ENCODE measurements at places on chromosomes 16 and 17.

DNA sequence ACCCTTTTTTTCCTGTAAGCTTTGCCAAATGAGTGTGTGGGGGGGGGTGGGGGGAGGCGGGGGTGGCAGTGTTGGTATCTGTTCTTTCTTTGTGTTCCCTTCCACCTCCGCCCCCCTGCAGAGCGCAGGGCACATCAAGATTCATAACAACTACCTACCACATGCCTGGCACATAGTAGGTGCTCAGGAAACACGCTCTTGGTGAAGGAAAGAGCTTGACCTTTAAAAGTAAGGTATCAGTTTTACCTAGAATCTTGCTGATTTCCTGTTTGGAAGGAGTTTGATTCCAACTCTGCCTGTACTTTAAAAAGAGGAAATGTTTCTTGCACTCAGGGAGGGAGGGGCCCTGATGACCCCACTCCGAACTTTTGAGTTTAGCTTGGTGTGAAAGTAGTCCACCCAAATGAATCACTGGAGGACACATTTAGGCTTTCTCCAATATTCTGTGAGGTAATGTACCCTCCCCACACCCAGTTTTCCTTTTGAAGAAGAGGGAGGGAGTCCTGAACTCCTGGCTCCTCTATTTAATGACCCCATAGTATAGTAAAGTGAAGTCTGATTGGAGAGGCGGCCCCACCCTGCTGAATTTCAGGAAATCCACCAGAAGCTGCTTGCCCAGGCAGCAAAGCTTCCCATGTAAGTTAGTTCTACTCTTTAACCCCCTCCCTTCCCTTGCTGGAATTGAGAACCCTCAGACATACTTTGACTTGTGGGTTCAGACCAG lies 560 bp upstream of the FAM20A start:
- DNase-seq, result no peak

DNA sequence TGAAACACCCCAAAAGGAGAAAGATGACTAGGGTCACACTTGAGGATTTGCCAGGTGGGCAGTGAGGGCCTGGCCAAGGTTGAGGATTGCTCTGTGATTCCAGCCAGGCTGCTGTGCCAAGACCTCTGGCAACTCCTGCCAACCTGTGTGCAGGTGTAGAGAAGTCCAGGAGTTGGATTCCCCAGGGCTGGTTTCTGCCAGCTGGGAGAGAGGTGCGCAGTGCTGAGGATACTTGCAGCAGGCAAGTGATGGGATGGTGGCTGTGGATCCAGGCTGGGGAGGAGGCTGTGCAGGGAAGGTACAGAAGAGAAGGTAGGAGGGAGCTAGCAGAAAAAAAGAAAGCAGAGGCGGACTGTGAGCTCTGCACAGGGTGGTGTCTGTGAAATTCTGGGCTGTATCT lies 6.6 kb downstream of the RIPOR1 start:
- peak; percentile 74 for DNase-seq

GRCh38 chr16:14140923-14141322 lies 69.8 kb downstream of the MRTFB start:
- no peak for DNase-seq

DNA sequence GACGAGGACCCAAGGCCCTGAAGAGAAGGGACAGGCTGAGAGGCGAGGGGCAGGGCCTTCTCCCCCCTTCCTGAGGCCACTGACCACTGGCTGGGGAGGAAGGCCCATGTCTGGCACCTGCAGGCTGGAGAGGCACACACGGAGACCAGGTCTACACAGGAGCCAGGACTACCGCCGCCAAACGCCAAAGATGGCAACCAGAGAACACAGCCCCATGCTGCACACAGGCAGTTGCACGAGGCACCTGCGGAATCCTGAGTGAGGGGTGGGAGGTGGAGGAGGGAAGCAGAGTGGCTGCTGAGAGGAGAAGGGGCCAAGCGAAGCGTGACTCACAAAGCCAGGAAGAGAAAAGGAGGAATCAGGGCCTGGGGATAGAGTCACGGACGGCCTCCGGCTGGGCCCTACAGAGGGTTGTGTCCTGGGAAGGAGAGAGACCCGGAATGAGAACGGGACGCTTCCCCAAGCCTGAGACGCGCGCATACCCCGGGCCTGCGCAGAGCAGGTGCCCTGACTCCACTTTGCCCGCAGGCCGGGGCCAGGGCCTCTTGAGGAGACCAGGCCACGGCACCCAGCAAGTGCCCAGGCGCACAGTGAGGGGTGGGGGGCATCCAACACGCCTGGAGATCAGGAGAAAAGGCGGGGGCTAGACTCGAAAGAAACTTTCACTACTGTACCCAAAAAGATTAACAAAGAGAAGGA lies 28.7 kb upstream of the C16orf95 start:
- no peak for DNase-seq

GRCh38 chr16:15434425-15435215 lies at the start of gene BMERB1:
BMERB1 (plus strand) TSS chr16:15434588; CDS start chr16:15434654, 66 bp downstream.
- DNase-seq, result peak; percentile 74

DNA sequence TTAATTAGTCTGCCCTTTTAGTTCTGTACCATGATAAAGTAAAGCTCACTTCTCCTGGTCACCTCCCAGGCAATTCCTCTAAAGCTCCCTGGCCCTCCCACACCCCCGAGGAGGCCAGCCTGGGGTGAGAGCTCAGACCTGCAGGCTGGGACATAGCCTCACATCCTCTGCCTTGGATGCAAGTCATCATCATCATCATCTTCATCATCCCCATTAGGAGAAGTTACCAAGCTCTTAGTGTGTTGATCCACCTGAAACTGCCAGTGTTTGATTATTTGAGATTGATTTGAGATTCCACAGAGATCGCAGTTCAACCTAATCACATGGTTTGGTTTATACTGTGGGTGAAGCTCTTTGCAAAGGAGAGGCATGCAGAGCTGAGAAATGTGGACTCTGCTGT lies 197.5 kb downstream of the CYLD start:
- DNase-seq, result no peak

DNA sequence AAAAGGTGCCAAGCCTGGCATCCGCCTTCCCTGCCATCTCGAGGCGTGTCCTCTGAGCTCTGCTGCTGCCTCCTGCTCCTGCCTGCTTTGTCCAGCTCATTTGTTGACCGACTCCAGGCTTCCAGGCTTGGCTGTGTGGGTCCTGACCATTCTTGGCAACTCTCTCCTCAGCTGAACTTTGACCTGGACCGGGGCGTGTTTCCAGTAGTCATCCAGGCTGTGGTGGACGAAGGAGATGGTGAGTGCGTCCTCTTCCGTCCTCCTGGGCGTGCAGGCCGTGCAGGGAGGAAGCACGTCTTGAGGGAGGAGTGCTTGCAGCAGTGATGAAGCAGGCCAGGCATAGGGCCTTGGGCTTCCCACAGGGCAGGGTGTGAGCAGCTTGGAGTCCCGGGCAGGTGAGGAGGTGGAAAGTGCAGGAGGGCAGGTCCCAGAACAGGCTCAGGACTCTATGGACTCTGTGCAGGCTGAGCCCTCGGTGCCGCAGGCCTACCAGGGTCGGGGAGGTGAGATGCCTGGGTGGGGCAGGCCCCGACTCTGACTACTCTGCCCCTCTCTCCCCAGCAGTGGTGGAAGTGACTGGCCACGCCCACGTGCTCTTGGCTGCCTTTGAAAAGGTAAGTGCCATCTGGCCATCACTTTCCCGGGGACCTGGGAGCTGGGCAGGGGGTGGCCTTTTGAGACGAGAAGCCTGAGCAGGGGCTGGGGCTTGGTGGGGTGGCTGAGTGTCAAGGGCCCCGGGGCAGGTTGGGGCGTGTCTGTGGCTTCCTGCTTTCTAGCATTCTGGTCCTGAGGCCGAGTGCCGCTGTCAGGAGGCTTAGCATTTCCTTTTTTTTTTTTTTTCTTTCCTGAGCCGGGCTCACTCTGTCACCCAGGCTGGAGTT lies 28.6 kb upstream of the NUDT16L1 start:
- DNase-seq, result no peak

DNA sequence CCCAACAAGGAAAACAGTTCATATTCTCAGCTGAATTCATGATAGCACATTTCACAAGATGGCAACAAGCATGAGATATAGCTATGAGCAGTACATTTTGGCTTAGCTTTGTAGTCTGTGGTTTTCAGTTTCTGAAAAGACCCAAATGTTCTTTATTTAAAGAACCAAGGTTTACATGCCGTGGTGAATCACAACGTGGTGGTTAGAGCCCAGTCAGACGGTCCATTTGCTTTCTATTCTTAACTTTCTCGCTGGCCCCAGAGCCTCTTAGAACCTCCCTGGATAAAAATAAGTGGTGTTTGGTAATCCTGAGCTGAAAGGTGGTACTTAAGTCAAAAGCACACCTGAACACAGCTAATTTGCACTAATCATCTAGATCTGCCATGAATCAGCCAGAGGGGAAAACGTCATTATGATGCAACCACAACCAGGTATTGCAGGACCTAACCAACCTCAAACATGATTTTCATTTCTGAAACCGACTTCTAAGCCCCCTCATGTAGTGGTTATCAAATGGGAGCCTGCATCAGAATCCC lies 18.6 kb upstream of the HAPSTR1 start:
- no peak for DNase-seq

GRCh38 chr16:12349936-12350850 lies 373.7 kb downstream of the SNX29 start:
- DNase-seq, result no peak

DNA sequence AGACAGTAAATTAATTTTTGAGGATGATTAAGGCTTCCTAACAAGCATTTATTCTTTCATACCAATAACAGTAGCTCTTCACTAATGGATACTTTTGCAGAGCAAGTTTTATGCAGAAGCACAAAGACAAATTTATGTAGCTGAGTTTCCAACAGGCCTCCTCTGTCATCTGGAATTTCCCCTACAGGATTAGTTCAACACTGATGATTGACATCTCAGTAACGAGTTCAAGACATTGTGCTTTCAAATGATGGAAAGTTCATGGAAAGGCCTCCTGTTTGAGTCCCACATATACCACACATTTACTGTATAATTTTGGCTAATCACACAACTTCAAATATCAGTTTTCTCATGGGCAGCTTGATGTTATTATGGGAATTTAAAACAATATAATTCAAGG lies 40.6 kb downstream of the ABCA10 start:
- no peak for DNase-seq

GRCh38 chr17:16374146-16374938 lies 6.5 kb upstream of the UBB start:
- no peak for DNase-seq

DNA sequence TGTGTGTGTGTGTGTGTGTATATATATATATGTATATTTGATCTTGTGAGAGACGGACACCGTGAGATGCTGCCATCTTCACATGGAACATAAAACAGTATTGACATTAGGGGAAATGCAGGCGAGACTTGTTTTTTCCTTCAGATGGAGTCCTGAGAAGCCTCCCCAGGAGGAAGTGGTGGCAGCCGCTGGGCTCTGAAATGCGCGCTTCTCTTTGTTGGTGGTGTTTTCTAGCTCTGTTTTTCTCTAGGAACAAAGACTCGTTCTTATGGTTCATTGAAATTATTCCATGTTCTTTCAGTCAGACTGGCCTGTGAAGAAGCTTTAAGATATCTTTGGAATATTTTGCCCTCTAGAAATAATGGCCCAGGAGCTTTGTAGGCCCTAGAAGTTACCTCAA lies 32.9 kb downstream of the SNX29 start:
- no peak for DNase-seq

GRCh38 chr16:17222871-17223401 lies 247.8 kb downstream of the XYLT1 start:
- no peak for DNase-seq

- no peak for DNase-seq
Measured at GRCh38 chr16:69438465-69438864, 14.0 kb downstream of the CYB5B start.

GRCh38 chr17:69597898-69598692 lies 183.6 kb downstream of the MAP2K6 start:
- no peak for DNase-seq

GRCh38 chr17:21248500-21248899 lies 4.7 kb downstream of the NATD1 start:
- no peak for DNase-seq

GRCh38 chr17:41556306-41556705 lies 15.6 kb downstream of the KRT9 start:
- no peak for DNase-seq

DNA sequence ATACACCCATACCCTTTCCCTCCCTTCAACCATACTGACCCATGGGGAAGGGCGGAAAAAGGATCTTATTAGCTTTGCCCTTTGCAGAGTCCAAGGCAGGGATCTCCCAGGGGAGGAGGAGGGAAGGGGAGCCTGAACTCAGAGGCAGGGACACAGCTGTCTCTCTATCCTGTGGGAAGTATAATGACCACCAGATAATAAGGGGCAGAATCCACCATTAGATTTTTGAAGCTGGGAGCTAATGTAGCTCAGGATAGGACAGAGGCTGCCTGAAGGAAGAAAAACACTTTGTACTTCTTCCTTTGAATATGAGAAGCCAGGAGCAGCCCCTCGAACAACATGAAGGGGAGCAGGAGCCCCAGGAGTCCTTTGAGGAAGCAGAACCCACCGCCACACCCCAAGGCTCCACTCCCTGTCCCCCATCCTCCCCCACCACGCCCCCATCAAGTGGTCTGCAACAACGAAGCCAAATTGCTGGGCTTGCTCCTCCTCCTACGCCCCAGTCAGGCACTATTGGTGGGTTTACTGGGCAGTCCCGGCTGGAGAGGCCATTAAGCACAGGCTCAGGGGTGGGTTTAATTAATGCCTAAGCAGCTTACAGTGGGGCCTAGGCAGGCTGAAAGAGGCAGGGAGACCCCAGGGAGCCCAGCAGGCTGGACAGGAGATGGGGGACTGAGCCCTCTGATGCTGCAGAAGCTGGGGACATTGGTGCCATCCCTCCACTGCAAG lies 5.3 kb downstream of the MPP2 start:
- DNase-seq, result no peak

DNA sequence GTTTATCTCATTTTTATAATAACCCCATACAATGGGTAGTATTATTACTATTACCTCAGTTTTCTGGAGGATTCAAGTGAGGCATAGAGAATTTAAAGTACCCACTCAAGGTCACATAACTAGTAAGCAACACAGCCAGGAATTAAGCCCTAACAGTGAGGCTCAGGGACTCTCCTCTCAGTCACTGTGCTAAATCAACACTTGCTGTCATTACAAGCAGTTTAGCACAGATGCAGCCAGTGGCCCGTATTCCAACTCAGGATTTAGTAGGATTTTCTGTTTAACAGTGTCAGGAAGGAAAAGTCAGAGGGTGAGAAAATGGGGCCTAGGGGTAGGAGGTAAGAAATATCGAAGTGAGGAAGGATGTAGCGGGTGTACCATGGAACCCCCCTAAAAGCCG lies 536.9 kb downstream of the TMEM114 start:
- no peak for DNase-seq

GRCh38 chr17:74128456-74129211 lies 74.8 kb upstream of the RPL38 start:
- no peak for DNase-seq

- DNase-seq, result peak; percentile 91
Measured at GRCh38 chr17:75507733-75508719, 7.3 kb downstream of the CASKIN2 start.

DNA sequence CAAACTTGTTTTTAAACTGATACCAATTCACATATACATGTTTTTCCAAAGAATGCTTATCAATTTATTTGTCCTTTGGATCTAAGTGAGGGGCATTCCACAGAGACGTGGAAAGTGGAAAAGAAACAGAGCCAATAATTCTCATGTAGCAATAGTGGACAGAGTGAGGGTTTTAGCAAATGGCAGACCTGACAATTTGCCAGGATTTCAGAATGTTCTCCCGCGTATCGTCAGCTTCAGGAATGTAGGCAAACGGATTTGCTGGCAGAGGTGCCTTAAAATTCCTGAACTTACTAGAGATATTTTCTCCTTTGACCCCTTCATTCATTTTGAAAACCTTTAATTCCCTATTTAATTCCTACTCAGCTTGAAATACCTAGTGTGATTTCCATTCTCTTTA lies 193.4 kb upstream of the CPHXL start:
- DNase-seq, result no peak

- DNase-seq, result no peak
Measured at GRCh38 chr16:70728150-70728549, 42.3 kb upstream of the MTSS2 start.

- DNase-seq, result no peak
Measured at GRCh38 chr17:50899005-50899460, 32.9 kb upstream of the TOB1 start.

Data from caudate nucleus (tissue), 63 donors.